Gastrocnemius medialis (tissue), 4 donors: ENCODE measurements at places on chromosomes 11 and 22. TPM values are rescaled to one million over a fixed set of nuclear protein-coding genes. Genes with fewer than 3 reads are reported as not detected.

DNA sequence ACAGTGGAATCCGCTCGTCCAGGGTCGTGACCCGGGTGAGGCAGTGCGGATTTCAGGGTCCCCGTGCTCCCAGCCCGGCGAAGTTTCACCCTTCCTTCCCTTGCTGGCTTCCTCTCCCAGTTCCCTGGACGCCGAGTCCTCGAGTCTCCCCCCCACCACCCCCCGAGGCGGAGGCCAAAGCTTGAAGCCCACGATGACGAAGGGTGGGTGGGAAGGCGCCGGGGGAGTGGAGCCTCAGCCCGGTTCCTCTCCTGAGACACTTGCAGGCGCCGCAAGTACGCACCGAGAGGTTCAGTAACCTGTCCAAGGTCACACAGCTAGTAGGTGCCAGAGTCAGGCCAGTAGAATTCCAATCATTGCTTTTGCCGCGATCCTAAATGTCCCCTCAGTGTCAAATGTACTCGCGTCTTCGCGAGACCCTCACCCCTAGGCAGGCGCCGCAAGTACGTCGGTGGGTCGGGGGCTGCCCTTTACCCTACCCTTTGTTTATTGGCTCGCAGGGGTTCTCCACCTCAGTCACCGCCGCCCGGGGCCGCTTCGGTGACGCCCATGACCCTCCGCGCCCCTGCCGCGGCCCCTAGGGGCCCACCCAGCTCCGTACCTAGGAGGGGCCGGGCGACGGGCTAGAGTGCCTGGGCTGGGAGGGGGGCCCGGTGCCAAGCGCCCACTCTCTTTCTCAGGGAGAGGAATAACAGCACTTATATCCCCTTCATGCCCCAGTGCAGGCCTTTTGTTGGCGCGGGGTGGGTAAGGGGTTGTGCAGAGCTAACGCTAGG, 5.7 kb upstream of the CHRM1 start:
- H3K27me3 ChIP-seq = peaks cover 46% of the 10 kb centered on the region
- peak overlapping the region; percentile 33 for H3K4me3 ChIP-seq
- H3K4me1 ChIP-seq = peaks cover 11% of the 10 kb centered on the region
- no peaks in the 10 kb centered on the region for H3K36me3 ChIP-seq
- H3K27ac ChIP-seq = no peak overlapping the region
- DNase-seq = no peak

DNA sequence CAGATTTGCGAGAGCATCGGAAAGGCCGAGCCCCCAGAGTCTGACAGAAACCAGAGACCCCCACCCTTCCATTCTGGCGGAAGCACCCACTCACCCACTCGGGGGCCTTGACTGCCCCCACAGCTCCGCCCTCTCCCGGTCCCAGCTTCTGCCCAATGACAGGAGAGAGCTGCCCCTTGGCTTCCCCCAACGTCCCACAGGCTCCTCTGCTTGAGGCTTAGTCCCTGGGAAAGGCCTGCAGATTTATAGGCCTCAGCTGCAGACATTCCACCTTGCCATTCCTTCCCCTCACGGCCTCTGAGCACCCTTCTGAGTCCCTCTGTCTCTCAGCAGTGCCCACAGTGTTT, 125.0 kb upstream of the NCAM1 start:
- no peak overlapping the region for H3K27ac ChIP-seq
- DNase-seq = no peak
- no peaks in the 10 kb centered on the region for H3K36me3 ChIP-seq
- H3K4me1 ChIP-seq = peaks cover 9% of the 10 kb centered on the region
- no peak overlapping the region for H3K4me3 ChIP-seq

DNA sequence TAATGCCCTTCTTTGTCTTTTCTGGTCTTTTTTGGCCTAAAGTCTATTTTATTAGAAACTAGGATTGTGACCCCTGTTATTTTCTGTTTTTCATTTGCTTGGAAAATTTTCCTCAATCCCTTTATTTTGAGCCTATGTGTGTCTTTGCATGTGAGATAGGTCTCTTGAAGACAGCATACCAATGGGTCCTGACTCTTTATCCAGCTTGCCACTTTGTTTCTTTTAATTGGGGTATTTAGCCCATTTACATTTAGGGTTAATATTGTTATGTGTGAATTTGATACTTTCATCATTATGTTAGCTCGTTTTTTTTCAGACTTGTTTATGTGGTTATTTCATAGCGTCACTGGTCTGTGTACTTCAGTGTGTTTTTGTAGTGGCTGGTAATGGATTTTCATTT, 682.6 kb downstream of the JRKL start:
- H3K36me3 ChIP-seq = no peaks in the 10 kb centered on the region
- no peaks in the 10 kb centered on the region for H3K4me1 ChIP-seq
- no peaks in the 10 kb centered on the region for H3K27me3 ChIP-seq
- H3K4me3 ChIP-seq = no peak overlapping the region
- no peak overlapping the region for H3K27ac ChIP-seq
- DNase-seq = no peak

The RHBDD3 gene
- total RNA-seq = 38.0 TPM

DNA sequence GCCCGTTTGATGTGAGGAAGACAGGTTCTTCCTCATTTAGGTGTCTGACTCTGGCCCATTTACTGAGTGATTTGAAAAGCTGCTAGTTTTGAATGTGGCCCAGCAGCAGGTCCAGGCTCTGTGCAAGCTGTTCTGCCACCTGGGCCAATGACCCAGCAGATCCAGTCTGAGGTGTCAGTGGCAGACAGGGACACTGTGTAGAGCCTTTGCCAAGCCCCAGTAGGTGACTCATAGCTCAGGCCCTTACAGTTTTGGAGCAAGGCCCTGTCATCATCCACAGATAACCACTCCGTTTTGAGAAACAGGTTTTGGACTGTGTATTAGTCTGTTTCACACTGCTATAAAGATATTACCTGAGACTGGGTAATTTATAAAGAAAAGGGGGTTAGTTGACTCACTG, 23.9 kb downstream of the TSPAN32 start:
- H3K36me3 ChIP-seq = no peaks in the 10 kb centered on the region
- no peak overlapping the region for H3K4me3 ChIP-seq
- peak; percentile 81 for DNase-seq
- peak overlapping the region; percentile 78 for H3K27ac ChIP-seq
- H3K4me1 ChIP-seq = peaks cover 5% of the 10 kb centered on the region

- no peak for DNase-seq
- no peaks in the 10 kb centered on the region for H3K27me3 ChIP-seq
- H3K4me3 ChIP-seq = no peak overlapping the region
- no peaks in the 10 kb centered on the region for H3K4me1 ChIP-seq
- H3K36me3 ChIP-seq = no peaks in the 10 kb centered on the region
- no peak overlapping the region for H3K27ac ChIP-seq
These were observed 84.0 kb upstream of the RCN1 start for GRCh38 chr11:32006799-32007388.

DNA sequence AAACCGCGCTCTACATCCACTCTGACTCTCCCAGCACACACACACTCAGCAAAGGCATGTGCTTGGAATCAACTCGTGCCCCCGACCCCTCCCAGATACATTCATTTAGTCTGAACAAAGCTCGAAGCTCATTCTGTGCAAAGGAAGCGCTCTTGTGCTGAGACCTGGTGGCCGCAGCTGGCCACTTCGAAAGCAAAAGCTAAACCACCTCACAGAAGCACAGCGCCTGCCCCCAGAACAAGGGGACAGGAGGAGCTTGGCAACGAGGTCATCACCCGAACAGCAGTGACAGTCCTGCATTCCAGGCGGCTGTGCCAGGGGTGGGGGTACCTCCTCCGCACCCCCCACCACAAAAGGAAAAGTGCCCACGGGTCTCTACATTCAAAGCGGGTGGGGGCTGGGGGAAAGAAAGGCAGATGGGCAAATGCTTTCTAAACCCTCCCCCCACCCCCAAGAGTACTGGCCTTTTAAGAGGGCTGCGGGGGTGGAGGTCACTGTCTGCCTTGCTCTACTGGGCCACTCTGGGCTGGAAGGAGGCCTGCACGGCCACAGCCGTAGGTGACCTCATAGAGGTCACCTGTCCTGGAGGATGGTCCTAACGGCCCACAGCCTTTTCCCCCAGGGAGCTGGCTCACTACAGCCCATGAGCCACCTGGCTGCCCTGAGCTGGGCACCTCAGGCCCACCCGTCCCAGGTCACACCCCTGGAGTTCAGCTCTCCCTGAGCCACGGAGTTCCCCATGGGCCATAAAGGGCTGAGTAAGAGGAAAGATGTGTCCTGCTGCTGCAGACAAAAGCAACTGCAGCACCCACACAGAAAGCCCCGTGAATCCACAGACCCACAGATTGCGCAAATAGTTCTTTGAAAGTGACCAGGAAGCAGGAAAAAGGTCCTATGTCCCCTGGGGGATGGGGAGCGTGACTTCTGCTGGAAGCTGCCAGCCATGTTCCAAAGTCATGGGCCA, 21.3 kb downstream of the CBX7 start:
- no peaks in the 10 kb centered on the region for H3K4me1 ChIP-seq
- no peak for DNase-seq
- no peaks in the 10 kb centered on the region for H3K27me3 ChIP-seq
- no peak overlapping the region for H3K4me3 ChIP-seq
- H3K27ac ChIP-seq = no peak overlapping the region

The KRTAP5-9 gene
- not detected for total RNA-seq

The WNT11 gene
- total RNA-seq = 4.7 TPM
